Epithelial cell of proximal tubule (primary cell): ENCODE measurements at places on chromosomes 2 and 18. TPM values are rescaled to one million over a fixed set of nuclear protein-coding genes. Genes with fewer than 3 reads are reported as not detected.

GRCh38 chr2:209456489-209456888, 32.6 kb downstream of the MAP2 start:
- DNase-seq = no peak

- DNase-seq = no peak
Observed at GRCh38 chr2:3644246-3644525, 13.8 kb upstream of the ALLC start.

DNA sequence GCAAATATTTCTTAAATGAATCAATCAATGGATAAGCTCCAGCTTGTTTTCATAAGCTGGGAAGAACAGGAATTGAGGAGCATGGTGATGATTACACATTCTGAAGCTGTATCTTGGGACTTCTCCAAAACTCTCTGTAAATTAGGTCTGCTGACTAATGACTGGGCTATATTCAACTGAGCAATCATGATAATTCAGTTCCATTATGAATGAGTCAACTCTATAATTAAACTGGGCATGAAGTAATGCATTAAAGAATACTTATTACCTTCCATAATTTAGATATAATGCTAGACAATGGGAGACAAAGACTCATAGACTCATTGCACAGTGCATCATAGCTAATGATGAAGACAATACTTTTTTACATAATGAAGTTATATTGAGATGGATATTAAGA, 207.4 kb downstream of the CBLN2 start:
- DNase-seq = no peak

DNA sequence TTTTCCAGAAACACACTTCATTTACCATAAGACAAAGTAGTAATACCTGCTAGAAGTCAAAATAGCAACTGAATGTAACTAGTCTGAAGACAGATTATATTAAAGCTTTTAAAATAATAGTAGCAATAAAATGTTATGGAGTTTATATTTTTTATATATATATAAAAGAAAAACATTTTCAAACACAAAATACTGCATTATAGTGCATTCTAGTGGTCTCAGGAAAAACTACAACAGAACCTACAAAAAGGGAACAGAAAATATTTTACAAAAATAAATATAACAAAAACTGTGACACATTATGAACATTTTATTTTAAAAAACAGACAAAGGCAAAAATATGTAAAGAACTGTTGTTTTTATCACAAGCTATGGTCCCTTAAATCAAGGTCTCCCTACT, 48.0 kb downstream of the STRN start:
- DNase-seq = no peak

DNA sequence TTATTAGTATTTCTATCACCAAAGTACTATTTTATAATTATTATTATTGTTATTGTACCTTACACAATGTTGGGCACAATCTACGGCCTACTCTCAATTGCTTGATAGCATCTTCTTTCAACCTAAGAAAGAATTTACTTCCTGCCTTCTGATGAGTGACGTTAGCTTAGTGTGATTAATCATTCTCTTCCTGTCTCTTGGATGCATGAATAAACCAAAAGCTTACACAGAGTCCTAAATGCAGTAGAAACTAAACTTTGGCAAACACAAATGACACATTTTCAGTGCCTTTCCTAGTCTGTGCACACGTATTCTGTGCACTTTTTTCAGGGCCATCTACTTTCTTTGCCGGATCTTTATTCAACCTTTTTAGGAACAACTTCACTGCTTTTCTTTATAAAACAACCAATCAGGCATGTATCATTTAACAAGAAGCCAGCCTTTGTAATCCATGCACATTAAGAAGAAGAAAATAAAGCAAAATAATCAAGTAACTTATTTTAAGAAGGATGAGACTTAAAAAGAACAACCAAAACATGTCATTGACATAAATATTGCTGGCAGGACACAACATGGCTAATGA, 19.1 kb downstream of the TRAK2 start:
- DNase-seq = no peak

The UGT1A5 gene
- total RNA-seq = not detected in 2 replicates

GRCh38 chr2:59308108-59308507, 1067.0 kb upstream of the FANCL start:
- no peak for DNase-seq

The PIGN gene
- total RNA-seq = 14.3 and 21.4 TPM in 2 replicates

- no peak for DNase-seq
Observed at GRCh38 chr2:119721043-119721442, 38.7 kb upstream of the PTPN4 start.

GRCh38 chr2:106339609-106340008, 128.6 kb downstream of the RGPD3 start:
- no peak for DNase-seq

The CRYGC gene
- total RNA-seq = not detected in 2 replicates

DNA sequence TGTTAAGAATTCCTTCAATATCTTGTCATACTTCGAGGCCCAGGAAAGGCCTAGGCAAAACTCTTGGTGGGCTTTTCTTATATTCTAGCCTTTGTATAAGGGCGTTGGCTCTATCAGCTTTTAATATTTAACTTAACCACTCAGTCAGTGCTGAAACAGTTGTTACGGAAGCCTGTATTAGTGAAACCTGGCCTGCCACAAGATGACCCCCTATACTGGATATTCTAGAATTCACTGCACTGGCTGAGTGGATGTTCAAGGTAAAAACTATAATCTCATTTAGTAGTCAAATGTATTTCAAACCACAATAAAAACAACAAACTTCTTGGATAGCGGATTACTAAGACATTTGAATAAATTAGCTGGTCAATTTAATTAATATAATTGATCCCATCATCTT, 91.7 kb upstream of the HNMT start:
- no peak for DNase-seq

The DUSP2 gene
- 4.4 and 5.4 TPM in 2 replicates for total RNA-seq

DNA sequence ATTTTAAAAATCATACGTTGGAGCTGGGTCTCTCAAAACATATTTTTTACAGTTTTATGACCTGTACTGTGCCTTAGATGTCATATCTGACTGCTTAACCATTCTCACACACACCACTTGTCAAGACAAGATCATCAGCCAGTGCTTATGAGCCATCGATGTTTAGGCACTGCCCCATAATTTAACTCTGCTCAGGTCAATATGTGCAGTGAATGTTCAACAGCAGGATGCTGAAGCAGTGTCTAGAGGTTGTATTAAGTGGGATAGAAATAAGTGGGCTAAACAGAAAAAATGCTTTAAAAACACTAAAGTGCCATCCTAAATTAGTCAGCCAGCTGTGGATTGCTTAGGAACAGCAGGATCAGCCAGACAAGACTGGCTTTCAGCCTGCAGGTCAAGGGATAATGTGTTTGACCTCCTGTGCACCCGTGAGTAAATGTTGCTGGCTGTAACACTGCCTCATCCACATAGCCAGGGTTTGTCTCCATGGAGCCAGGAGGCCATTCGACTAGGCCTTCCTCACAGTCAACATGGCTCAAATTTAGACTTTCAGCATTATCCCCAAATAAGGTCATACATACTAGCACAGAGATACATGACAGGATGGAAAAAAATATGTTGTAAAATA, 139.0 kb upstream of the NXPH2 start:
- no peak for DNase-seq

DNA sequence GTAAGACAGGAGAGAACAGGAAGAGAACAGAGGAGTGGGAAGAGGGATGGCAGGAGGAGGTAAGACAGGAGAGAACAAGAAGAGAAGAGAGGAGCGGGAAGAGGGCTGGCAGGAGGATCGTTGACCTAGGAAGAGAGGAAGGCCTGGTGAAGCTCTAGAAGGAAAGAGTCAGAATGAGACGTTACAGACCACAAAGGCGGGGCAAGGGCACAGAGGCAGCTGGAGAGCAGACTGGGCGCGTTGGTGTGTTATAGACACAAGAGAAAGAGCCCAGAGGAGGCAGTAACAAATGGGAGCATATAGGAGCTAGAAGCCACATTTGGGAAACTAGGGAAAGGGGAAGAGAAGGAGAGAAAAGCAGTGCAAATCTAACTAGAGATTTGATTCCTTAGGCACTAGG, 26.6 kb downstream of the PTRHD1 start:
- DNase-seq = no peak

The DNAH6 gene
- 0.14 and 0.52 TPM in 2 replicates for total RNA-seq

The EML6 gene
- 0.22 and 3.7 TPM in 2 replicates for total RNA-seq

The NLRC4 gene
- not detected in 2 replicates for total RNA-seq

The TPO gene
- total RNA-seq = not detected in 2 replicates

- DNase-seq = no peak
Observed at GRCh38 chr2:140718999-140719398, 1411.8 kb downstream of the LRP1B start.

The CELF4 gene
- not detected in 2 replicates for total RNA-seq

DNA sequence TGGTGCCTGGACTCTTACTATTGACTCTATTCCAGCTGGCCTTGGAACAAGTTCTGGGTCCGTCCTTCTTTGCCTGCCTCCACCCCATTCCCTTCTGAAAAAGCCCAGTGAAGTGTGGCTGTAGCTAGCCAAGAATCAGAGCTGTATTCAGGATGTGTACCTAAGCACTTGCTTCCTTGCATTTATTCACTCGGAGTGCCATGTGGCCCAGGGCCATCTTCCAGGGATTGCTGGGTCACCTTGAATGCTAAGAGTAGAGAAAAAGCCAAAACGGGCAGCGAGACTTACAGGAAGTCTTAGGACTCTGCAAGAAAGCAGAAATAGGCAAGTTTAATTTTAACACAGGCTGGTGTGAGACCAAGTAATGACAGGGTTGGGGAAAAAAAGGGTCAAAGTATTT, 4.1 kb downstream of the ITGA6 start:
- no peak for DNase-seq

- no peak for DNase-seq
Observed at GRCh38 chr2:57876313-57876712, 170.3 kb upstream of the VRK2 start.

The OTOS gene
- total RNA-seq = not detected in 2 replicates

GRCh38 chr18:35571138-35571537, 10.4 kb upstream of the GALNT1 start:
- DNase-seq = no peak

DNA sequence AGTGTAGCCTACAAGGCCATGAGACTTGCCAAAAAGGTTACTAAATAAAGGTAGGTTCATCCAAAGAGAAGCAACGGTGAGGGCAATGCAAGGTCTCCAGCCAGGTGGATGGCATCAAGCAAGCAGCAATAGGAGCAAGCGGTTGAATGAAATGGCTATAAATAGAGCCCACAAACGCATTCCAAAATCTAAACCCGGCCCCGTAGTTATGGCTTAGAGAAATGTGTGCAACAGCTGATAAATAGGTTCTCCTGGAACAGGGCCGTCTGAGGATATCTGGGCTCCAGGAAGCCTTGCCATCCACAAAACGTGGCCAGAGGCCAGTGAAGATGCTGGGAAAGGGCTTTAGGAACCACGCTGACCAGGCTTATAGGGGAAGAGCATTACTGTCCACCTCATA, 146.1 kb upstream of the PID1 start:
- no peak for DNase-seq

The DLX2 gene
- 0.12 TPM in 1 of 2 replicates, not detected in the other for total RNA-seq

DNA sequence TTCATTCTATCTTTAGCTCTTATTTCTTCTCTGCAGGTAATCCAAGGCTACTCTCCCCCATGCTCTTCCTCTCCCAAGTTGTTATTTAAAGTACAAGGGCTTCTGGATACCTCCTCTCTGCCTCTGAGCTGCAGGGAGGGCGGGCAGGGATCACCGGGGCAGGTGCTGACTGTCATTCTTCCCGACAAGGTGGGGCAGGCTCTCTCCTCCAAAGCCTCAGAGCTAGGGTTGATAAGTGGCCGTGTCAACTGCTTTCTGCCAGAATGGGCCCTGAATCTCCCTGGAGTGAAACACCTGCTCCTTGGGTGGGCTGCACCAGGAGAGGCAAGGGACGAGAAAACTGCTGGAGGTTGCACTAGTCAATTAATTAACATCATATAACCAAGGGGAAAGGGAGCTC, 250.3 kb downstream of the SLC4A3 start:
- DNase-seq = no peak

The PAX8 gene
- 109 and 127 TPM in 2 replicates for total RNA-seq

The RAB6D gene
- not detected in 2 replicates for total RNA-seq

DNA sequence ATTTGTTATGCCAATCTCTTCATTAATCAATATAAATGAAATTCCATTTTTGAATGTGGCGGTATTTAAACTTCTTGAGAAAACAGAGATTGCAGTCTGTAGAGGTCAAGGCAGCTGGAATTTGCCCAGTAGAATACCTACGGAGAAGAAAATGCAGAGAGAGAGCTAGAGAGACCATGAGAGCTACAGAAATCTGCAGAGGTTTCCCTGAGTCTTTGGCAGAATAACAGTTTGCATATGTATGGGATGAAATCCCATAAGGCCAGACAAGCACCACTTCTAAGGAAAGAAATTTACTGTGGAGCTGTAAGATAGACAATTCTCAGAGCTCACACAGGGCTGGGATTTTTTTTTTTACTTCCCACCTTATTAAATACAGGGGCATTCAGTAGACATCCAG, 23.6 kb upstream of the TMEFF2 start:
- DNase-seq = no peak

GRCh38 chr2:127754186-127754585, 52.9 kb downstream of the SFT2D3 start:
- DNase-seq = no peak

DNA sequence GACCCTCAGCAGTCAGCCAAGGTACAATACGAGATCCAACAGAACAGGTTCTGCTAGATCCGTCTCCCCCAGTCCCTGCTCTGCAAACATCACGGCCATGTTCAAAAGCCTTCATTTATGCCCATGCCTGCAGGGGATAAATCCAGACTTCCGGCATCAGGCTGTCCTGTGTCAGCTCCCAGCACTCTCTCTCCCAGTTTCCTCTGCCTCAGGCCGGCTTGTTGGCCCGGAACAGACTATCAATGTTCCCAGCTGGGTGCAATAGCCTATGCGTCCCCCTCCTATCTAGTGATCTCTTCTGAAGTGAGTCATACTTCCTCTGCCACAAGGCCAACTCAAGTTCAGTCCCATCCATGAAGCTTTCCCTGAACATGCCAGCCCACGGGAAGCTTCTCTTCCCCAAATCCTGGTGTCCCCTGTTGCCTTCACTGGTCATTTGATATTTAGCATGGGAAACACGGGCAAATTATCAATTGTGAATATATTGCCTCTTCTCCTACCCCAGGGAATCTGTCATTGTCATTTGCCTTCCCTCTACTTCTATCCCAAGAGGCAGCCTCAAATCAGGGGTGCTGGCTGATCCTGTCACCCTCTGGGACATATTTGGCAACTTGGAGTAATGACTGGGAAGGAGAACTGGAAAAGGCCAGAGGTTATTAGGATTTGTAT, 51.1 kb downstream of the CAPN13 start:
- DNase-seq = no peak

GRCh38 chr2:207399301-207399700, 130.5 kb upstream of the CREB1 start:
- no peak for DNase-seq

The SOS1 gene
- 10.2 and 11.7 TPM in 2 replicates for total RNA-seq

DNA sequence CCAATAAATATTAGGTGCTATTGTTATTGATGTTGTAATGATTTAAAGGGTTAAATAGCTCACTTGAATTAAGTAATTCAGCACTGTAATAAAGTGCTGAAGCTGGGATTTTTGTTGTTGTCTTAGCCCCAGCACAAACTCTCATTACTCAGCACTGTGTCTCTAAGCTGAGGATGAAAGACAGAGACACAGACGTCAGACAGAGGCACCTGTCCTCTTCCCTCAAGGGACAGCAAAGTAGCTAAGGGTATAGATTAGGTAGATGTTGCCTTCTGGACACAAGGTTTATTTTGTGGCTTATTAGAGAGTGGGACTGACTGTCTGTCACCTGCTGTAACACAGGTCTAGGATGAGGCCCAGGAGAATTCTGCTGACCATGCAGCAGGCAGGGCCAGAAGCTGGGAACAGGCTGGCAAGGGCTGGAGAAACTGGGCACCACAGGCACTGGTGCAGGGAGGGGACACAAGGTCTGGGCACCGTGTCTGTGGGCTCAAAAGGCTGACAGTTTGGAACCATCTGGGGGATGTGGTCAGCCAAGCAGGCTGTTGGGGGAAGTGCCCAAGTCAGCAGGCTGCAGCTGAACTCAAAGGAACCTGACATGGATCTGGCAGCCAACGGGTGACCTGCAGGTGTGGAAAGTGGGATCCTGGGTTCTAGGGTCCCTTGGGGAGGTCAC, 20.0 kb upstream of the PTPN4 start:
- DNase-seq = no peak
